ENCODE measurements at places on chromosomes 6 and 20. TPM values are rescaled to one million over a fixed set of nuclear protein-coding genes. Genes with fewer than 3 reads are reported as not detected.

DNA sequence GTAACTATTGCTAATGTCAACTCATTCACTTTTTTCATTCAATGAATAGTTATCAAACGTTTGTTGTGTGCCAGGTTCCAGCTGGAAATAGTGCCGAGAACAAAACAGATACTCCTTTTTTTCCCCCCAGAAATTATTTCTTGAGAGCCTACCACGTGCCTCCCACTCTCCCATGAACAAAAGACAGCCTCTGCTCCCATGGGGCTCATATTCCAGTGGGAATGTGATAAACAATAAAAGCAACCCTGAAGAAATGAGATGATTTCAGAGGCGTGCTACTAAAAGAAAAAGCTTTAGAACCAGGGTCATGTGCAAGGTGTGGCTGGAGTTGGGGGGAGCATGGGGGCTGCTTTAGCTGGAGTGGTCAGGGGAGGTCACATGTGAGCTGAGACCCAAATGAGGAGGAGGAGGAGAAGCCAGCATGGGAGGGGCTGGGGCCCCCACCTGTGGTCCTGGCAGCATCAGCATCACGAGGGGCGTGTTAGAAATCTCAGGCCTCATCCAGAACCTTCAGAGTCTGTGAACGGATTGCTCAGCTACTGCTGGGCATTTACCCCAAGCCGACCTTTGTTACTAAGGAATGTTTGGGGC lies 157.4 kb downstream of the EYA2 start:
- DNase-seq = no peak

Gene ID4
- total RNA-seq = 3.8 TPM

DNA sequence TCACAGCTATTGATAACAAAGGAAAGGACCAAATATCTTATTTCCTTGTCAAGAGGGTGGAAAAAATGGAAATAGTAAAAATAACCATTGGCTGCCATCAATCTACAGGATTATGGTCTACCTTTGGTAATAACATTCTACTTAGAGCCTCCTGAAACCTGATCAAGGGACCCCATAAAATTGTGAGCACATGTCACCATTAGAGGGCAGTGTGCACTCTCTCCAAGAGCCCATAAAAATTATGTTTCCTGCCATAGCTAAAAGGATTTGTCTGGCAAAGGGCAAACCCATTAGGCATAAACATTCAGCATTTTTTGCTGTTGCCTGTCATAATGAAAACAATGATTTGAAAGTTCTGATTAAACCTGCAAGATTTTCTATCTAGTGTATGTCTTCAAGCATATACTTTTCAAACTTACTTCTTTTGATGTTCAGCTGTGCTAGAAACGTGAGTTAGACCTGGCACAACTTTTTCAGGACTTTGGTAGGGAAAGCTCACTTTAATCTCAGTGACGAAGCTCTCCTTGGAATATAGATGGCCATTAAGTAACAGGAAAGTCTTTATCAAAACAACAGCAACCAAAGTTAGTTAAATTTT lies 120.7 kb upstream of the ZFP64 start:
- peak; percentile 71 for DNase-seq

GRCh38 chr6:11432713-11433450 lies 104.7 kb upstream of the TMEM170B start:
- peak; percentile 80 for DNase-seq

GRCh38 chr20:10402938-10403608 lies 30.9 kb downstream of the MKKS start:
- no peak for DNase-seq

DNA sequence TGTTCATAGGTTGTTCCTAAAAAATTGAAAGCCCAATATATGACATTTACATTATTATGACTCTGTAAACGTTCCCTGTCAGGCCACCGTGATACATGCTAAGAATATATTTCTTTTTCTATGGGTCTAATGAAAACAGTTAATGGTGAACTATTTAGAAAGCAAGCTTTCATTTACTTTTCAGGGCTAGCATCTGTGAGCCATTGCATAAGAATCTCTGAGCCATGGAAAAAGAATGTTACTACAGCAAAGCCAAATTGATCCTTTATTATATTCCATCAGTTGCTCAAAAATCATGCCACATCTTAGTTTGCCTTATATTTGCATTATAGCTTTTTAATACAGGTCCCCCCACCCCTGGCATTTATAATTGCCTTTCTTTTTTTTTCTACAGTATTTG lies 275.5 kb downstream of the ZFAND3 start:
- DNase-seq = no peak

DNA sequence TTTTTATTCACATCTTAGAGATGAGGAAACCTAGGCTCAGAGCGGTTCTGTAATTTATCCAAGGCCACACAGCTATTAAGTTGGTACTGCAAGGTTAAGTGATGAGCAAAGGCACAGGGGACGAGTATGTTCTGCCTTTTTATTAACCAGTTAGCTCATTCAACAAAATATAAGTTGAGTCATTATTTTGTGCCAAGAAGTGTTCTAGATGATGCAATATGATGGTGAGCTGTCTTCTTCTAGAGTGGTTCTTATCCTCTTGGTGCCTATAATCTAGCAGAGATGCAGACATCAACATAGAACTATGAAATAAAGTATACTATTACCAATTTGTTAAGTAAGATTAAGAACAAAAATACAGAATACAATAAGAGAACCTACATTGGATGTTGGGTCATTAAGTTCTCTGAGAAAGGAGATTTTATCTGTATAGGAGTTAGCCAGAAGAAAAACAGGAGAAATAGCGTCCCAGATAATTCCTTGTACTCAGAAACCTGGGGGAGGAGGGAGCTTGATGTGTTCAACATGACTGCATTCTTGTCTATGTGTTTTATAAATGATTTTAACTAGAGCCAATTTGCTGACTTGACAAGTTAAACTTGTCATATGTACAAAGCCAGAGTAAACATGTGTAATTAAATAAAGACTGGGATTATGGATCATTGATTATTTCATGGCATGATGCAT lies 122.3 kb downstream of the TBXT start:
- no peak for DNase-seq

GRCh38 chr20:2692036-2692885 lies at the start of gene EBF4:
TSS of gene EBF4 (plus strand) at chr20:2692780. CDS start at chr20:2693646, 866 bp downstream.
- no peak for DNase-seq

DNA sequence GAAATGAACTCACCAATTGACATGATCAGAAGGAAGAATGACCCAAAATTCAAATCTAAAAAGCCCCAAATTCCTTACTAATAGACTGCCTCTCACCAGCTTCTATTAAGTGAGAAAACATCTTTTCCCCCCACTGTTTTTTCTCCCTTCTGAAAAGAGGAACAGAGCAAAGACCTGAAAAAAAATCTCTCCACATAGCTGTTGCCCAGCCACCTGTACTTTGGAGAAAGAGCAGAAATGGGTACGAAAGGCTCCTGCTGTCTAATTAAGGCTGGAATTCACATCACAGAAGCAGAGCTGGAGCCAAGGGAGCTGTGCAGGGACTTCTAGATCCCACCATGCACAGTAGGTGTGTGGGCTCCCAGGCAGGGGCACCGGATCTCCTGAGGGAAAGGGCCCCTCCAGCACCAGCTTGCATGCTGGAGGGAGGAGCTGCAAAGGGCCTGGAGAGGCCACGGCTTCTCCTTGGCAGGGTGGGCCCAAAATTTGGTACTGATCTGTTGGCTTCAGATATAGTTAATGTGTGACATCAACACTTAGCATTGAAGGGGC lies 73.2 kb upstream of the DUSP22 start:
- no peak for DNase-seq

- DNase-seq = no peak
Observed at GRCh38 chr6:136213853-136214252, 36.3 kb downstream of the MTFR2 start.

Gene CCN2
- 42.1 TPM for total RNA-seq

Gene MRPL14
- total RNA-seq = 136 TPM

Gene OXT
- total RNA-seq = not detected

Data from A172 (cell line).